ENCODE measurements at places on chromosomes 13 and 19. TPM values are rescaled to one million over a fixed set of nuclear protein-coding genes. Genes with fewer than 3 reads are reported as not detected.

- ATAC-seq: no peak
These were observed 23.2 kb upstream of the MAB21L1 start for GRCh38 chr13:35499676-35500075.

DNA sequence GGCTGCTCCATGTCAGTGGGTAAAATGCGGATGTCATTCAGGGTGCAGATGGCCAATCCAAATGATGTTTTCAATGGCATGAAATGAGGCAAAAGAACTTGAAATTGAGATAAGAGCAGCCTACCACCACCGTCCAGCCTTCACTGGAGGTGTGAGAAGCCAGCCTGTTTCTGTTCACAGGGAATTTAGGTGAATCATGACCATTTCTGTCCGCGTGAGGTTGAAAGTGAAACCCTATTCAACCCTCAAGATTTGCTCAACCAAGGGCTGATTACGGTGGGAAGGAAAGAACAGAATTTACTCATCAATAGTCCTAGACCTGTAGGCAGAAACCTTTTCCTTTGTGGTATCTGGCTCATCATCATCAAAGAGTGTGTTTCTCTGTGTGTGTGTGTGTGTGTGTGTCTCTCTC, 370.7 kb downstream of the COG6 start:
- no peak for ATAC-seq

GRCh38 chr19:3178377-3178972, at the start of gene S1PR4:
Gene S1PR4, plus strand, starts transcription at chr19:3178769. Its CDS starts 24 bp downstream, at chr19:3178793.
- ATAC-seq: peak; percentile 39

GRCh38 chr13:73090116-73090822, 31.5 kb downstream of the KLF5 start:
- no peak for ATAC-seq

DNA sequence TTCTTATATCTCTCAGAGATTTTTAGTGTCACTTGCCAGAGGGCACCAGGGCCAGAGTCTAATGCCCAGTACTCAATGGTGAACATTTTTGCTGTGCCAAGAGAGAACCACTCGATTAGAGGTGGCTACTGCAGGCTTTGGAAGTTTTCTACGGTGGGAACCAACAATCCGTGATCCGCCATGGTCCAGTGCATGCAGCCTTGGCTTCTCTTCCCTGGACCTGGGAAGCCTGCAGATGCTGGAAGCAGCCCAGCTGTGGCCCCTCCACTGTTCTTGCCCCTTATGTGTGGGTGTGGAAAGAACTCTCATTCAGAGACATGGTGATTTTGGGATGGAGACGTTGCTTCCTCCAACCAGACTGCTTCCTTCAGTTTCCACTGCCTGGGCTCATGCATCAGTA, 224.2 kb downstream of the TSHZ3 start:
- ATAC-seq: no peak

DNA sequence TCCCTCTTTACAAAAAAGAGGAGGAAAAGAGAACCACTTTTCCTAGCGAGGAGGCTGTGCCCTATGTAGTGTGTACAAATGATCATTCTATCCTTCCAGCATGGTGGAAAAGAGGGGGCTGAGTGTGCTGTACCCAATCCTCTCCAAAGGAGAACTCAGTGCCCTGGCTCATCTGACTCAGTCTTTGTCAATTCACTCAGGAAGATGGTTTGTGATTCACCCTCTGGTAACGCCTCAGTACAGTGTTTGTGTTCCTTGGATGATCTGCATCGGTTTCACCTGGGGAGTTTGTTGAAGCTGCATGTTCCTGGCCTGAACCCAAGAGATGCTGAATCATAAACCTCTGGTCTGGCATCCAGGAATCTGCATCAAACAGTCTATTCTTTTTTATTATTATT, 18.3 kb upstream of the ENOX1 start:
- no peak for ATAC-seq

DNA sequence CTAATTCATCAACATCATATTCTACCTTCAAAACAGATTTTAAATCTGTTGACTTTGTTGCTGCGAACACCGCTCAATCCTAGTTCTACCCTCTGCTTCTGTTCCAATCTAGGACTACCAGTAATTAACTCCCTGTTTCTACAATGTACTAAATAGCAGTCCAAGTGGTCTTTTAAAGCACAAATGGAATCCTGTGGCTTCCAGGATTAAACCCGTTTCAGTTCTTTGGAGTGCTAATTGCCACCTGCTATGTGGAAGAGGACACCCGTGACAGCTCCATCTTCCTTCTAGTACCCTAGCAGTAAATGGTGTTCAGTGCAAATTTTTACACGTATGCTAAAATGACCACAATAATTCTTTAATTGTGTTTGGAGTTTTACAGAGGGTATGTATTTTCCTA, 232.1 kb downstream of the TDRD3 start:
- no peak for ATAC-seq

DNA sequence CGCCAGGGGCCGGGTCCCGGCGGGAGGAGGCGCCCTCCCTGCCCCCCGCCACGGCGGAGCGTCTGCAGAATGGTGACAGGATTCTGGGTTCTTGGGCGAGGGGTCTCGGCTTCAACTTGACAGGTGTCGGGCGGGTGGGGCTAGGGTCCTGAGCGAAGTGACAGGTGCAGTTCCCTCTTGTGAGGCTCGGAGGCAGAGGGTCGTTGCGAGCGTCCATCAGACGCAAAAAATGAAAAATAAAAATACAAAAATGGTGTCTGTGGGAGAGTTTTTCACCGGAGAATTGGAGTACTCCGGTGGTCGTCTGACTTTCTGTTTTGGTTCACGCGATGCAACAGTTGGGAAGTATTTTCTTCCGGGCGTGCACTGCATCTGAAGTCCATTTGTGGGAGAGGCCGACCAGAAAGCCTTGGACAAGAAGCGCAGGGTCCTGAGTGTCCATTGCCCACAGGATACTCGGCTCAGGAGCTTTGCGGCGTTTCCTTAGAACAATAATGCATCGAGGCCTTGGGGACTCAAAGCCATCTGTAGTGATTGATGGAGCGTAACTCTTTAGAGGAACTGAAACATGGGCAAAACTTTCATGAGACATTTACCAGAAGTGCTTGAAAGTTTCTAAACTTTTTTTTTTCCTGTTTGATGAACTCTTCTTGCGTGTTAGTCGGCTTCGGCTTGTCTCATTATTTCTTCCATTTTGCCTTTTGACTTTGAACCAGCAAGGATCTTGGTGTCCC, 759 bp downstream of the RB1 start:
- ATAC-seq: no peak

DNA sequence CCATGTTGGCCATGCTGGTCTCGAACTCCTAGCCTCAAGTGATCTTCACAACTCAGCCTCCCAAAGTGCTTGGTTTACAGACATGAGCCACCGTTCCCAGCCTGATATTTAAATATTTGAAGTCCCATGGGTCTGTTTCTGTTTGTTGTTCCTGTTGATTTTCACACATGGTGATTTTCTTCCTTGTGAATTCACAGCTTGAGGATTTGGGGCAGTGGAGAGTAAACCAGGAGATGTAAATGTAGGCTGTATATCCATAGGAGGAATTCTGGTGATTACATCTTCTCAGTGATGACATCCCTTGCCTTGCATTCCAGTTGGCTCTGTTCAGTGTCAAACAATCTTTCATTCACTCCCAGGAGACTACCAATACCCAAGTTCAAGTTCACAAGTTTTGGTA, 471.9 kb downstream of the KCTD12 start:
- no peak for ATAC-seq

- ATAC-seq: peak; percentile 52
These were observed at the start of gene PDX1 for GRCh38 chr13:27919934-27920676. Gene PDX1, plus strand, starts transcription at chr13:27920000. Its CDS starts 139 bp downstream, at chr13:27920139.

GRCh38 chr19:50607874-50608785, 31.6 kb downstream of the SYT3 start:
- peak; percentile 68 for ATAC-seq

- ATAC-seq: no peak
These were observed 700 bp downstream of the PRR36 start for GRCh38 chr19:7873304-7874075.

GRCh38 chr13:93499991-93500390, 273.4 kb downstream of the GPC6 start:
- ATAC-seq: no peak

- ATAC-seq: no peak
These were observed 14.9 kb downstream of the MAP2K2 start for GRCh38 chr19:4108767-4109625.

- ATAC-seq: no peak
These were observed 16.2 kb downstream of the LMTK3 start for GRCh38 chr19:48495396-48495795.

- ATAC-seq: no peak
These were observed 16.2 kb downstream of the PSPC1 start for GRCh38 chr13:19766591-19766990.

DNA sequence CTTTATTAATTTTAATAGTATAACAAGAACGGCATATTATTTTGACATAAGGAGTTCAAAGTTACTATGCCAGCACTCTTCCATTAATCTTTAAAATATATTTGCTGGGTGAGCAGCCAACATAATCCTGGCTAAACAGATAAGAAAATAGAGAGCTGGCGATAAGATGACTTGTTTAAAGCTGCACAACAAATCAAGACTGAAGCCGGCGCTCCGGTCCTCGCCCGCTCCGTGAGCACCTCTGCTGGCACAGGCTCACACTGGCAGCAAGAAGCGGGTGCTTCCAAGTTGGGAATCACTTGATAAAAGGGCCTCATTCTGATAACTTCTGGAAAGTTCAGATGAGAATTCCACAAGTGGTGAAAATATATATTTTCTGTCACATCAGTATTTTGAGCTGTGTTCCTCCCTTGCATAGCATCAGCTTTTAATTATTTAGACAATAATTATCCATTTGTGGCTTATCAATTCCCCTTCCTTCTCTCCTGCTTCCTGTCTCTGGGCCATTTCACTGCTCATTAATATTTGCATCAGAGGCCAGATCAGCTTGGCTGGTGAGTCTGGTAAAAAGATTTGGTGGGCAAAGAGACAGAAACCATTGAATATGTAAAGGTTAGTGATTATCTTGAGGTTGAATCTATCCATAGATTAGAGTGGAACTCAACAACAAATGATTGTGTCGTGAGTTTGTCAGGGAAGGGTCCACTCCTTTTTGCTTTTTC, 205.3 kb downstream of the MZT1 start:
- ATAC-seq: no peak

DNA sequence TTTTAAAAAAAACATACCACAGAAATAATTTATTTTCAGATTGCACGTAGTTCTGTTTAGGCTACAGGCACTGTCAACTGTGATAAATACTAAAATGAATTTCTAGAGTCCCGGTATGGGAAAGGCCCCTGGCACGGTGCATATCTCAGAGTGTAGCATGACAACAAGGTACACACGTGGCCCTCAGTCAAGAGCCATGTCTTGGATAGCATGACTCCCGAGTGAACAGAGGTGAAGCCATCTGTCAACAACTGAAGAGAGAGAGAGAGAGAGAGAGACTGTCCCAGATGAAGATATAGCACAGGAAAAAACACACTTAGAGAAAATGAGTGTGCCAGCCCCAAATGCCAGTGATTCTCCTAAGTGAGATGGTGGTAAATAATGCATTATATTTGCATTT, 297.5 kb downstream of the MYO16 start:
- ATAC-seq: no peak

DNA sequence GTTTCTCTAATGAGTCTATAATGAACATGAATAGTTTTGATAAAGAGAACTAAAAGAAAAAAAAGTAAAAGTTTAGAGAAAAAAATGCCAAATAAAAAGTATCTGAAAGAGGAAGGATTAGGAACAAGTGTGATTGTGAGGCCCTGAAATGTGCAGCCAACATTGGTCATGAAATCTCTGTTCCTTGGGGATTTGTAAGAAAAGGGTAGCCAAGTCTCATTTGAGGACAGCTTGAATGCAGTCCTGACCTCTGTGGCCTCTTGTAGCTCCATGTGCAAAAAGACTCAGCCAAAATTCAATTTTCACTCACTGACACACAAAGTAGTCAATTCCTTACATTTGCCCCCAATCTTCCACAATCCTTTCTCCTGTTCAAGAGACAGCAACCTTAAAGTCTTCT, 167.9 kb downstream of the KLF12 start:
- no peak for ATAC-seq

GRCh38 chr13:111370570-111371535, 50.4 kb downstream of the TEX29 start:
- ATAC-seq: no peak

GRCh38 chr13:77383097-77383496, 56.2 kb upstream of the MYCBP2 start:
- ATAC-seq: no peak

DNA sequence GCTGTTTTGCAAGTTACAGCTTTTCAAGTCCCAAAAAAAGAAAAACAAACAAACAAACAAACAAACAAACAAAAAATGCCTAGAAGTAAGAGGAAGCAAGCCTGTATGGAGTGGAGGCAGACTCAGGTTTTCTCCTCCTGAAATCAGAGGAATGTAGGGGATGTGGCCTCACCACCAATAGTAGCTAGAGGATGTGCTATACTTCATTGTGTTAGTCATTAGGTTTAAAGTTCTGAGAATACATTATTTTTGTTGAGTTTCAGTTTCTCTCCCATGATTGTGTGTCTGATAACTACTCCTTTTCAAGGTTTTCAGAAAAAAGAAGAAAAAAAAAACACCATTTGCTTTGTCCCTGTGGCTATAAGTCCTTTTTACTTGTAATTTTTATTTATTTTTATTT, 524.5 kb downstream of the GPC6 start:
- ATAC-seq: no peak

DNA sequence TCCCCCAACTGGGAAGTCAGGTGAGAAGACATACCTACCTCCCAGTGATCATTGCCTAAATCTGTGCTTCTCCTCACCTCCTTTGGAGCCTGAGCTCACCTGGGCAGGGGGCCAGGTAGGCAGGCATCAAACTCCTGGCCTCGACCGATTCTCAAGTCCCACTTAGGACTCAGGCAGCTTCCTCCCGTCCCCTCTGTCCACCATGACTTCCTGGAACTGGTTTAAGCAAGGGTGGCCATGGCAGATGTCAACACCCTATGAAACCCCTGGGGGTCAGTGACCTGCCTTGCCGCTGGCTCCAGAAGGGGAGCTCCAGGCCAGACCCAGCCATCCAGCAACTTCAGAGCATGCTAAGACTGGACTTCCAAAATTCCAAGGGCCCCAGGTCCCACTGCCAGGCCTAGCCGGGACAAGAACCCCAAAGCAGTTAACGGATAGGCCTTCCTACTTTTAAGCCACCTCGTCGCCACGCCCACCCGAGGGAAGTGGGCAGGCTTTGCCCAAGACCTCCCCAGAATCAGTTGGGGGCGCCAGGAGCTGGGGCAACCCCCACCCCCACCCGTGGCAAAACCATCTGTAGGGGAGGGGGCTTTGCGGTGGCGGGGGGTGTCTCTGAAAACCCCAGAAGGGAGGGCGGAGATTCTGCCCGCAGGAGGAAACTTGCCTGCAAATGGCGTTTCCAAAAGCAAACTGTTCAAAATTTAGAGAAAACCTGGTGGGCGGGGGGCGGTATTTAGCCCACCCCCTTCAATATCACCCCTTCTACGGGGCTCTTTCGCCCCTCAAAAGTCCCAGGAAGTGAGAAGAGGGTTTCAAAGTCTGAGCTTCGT, 657 bp downstream of the PLIN3 start:
- peak; percentile 9 for ATAC-seq

Gene LRRC4B
- total RNA-seq: 5.0 TPM

Gene LPAR2
- 3.5 TPM for total RNA-seq

Gene CGB2
- not detected for total RNA-seq

Gene GEMIN7
- 17.6 TPM for total RNA-seq

Gene ZNF813
- 2.6 TPM for total RNA-seq

Gene RFX1
- 2.6 TPM for total RNA-seq

Gene IZUMO2
- total RNA-seq: not detected

Gene TMEM59L
- 1.4 TPM for total RNA-seq

Gene SLC25A15
- total RNA-seq: 2.2 TPM

Gene SMIM17
- 1.4 TPM for total RNA-seq

Gene KLK2
- total RNA-seq: not detected

Gene JAK3
- total RNA-seq: 1.7 TPM

Gene PTGER1
- total RNA-seq: 1.6 TPM
